ENCODE measurements at places on chromosomes 5 and 9.

- H3K27me3 ChIP-seq: no peaks in the 10 kb centered on the region
- no peaks in the 10 kb centered on the region for H3K36me3 ChIP-seq
- no peak overlapping the region for H3K4me3 ChIP-seq
- no peak overlapping the region for H3K27ac ChIP-seq
- no peaks in the 10 kb centered on the region for H3K4me1 ChIP-seq
- no peak for DNase-seq
Measured at GRCh38 chr5:21862986-21863385, 990.2 kb downstream of the CDH12 start.

- H3K27me3 ChIP-seq: no peaks in the 10 kb centered on the region
- no peak for DNase-seq
- H3K4me1 ChIP-seq: no peaks in the 10 kb centered on the region
- peaks cover 34% of the 10 kb centered on the region for H3K36me3 ChIP-seq
Measured at GRCh38 chr5:146283344-146283761, 55.3 kb upstream of the POU4F3 start.

- H3K36me3 ChIP-seq: no peaks in the 10 kb centered on the region
- no peak overlapping the region for H3K27ac ChIP-seq
- H3K4me1 ChIP-seq: no peaks in the 10 kb centered on the region
- no peaks in the 10 kb centered on the region for H3K27me3 ChIP-seq
- no peak overlapping the region for H3K4me3 ChIP-seq
Measured at GRCh38 chr5:120538644-120539043, 74.5 kb downstream of the PRR16 start.

- peaks cover 32% of the 10 kb centered on the region for H3K4me1 ChIP-seq
- no peak overlapping the region for H3K4me3 ChIP-seq
- peaks cover 4% of the 10 kb centered on the region for H3K27me3 ChIP-seq
Measured at GRCh38 chr9:115038178-115038577, 79.8 kb downstream of the TNC start.

GRCh38 chr9:92444841-92445240 is 20.6 kb upstream of the OMD start:
- H3K27ac ChIP-seq: no peak overlapping the region
- DNase-seq: no peak

DNA sequence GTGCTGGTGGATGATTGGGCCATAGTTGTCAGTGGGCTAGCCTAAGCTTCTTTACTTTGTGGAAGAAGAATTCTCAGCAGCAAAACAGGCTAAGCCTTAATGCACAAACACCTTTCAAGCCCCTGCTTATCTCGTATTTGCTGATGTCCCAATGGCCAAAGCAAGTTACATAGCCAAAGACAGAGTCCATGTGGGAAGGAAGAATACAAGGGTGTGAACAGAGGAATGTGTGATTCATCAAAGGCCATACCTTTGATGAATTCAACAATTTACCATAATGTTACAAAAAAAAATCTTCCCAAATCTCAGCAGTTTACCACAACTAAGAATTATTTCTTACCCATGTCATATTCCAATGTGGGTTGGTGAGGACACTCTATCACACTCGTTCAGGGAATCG is 1.2 kb upstream of the YTHDC2 start:
- peaks cover 21% of the 10 kb centered on the region for H3K36me3 ChIP-seq
- peaks cover 49% of the 10 kb centered on the region for H3K4me1 ChIP-seq
- H3K27ac ChIP-seq: no peak overlapping the region
- no peak overlapping the region for H3K4me3 ChIP-seq

GRCh38 chr5:18961234-18961633 is 1026.8 kb downstream of the CDH18 start:
- H3K4me1 ChIP-seq: no peaks in the 10 kb centered on the region
- H3K36me3 ChIP-seq: no peaks in the 10 kb centered on the region
- no peak overlapping the region for H3K27ac ChIP-seq
- DNase-seq: no peak
- H3K4me3 ChIP-seq: no peak overlapping the region

DNA sequence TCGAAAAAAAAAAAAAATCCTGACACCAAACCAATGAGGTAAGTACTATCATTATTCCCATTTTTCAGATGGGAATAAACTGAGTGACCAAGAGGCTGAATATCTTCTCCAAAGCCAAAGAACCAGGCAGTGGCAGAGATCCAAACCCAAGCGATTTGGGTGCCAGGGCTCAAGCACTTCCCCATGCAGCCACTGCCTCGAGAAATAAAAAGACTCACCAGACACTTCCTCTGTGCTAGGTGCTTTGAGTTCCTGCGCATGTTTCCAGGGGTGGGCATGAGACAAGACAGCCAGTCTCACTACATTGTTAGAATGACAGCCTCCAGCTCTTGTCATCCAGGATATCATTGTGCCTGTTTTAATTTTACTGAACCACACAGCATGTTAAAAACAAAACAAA is 2.3 kb upstream of the RPL26L1 start:
- DNase-seq: no peak
- H3K36me3 ChIP-seq: peaks cover 11% of the 10 kb centered on the region
- H3K27me3 ChIP-seq: peaks cover 5% of the 10 kb centered on the region
- H3K4me3 ChIP-seq: no peak overlapping the region
- H3K27ac ChIP-seq: no peak overlapping the region

GRCh38 chr9:103999375-104000062 is 94.6 kb upstream of the SMC2 start:
- H3K36me3 ChIP-seq: no peaks in the 10 kb centered on the region
- H3K4me3 ChIP-seq: no peak overlapping the region
- no peaks in the 10 kb centered on the region for H3K27me3 ChIP-seq
- DNase-seq: no peak
- no peak overlapping the region for H3K27ac ChIP-seq

- H3K36me3 ChIP-seq: no peaks in the 10 kb centered on the region
- H3K4me3 ChIP-seq: no peak overlapping the region
- H3K27me3 ChIP-seq: no peaks in the 10 kb centered on the region
- DNase-seq: no peak
- peaks cover 12% of the 10 kb centered on the region for H3K4me1 ChIP-seq
- no peak overlapping the region for H3K27ac ChIP-seq
Measured at GRCh38 chr5:139675213-139675612, 27.1 kb downstream of the CXXC5 start.

GRCh38 chr9:130069048-130069447 is 15.3 kb downstream of the GPR107 start:
- H3K4me3 ChIP-seq: no peak overlapping the region
- no peak overlapping the region for H3K27ac ChIP-seq
- H3K36me3 ChIP-seq: peaks cover 9% of the 10 kb centered on the region
- DNase-seq: no peak

GRCh38 chr9:129460323-129461261 is 160.3 kb downstream of the C9orf50 start:
- H3K36me3 ChIP-seq: no peaks in the 10 kb centered on the region
- H3K4me3 ChIP-seq: peak overlapping the region; percentile 68
- peaks cover 14% of the 10 kb centered on the region for H3K27me3 ChIP-seq
- H3K4me1 ChIP-seq: peaks cover 40% of the 10 kb centered on the region
- peak overlapping the region; percentile 88 for H3K27ac ChIP-seq
- DNase-seq: peak; percentile 94

DNA sequence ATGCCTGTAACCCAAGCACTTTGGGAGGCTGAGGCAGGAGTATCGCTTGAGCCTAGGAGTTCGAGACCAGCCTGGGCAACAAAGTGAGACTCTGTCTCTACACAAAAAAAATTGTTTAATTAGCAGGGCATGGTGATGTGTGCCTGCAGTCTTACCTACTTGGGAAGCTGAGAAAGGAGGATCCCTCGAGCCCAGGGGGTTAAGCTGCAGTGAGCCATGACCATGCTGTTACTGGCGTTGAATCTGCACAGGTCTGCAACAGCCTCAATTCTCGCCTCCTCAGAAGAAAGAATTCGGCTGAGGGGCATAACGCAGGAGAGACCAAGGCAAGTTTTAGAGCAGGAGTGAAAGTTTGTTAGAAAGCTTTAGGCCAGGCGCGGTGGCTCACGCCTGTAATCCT is 18.0 kb downstream of the CCT5 start:
- peaks cover 20% of the 10 kb centered on the region for H3K4me1 ChIP-seq
- H3K27ac ChIP-seq: no peak overlapping the region
- no peak for DNase-seq
- H3K27me3 ChIP-seq: peaks cover 9% of the 10 kb centered on the region
- H3K4me3 ChIP-seq: no peak overlapping the region

GRCh38 chr5:90939211-90939610 is 380.6 kb downstream of the ADGRV1 start:
- DNase-seq: no peak
- H3K27ac ChIP-seq: no peak overlapping the region
- H3K4me1 ChIP-seq: peaks cover 11% of the 10 kb centered on the region
- H3K4me3 ChIP-seq: no peak overlapping the region
- H3K36me3 ChIP-seq: no peaks in the 10 kb centered on the region

- H3K27ac ChIP-seq: no peak overlapping the region
- H3K4me1 ChIP-seq: peaks cover 10% of the 10 kb centered on the region
- no peak overlapping the region for H3K4me3 ChIP-seq
- H3K27me3 ChIP-seq: peaks cover 12% of the 10 kb centered on the region
Measured at GRCh38 chr5:32522429-32523143, 62.8 kb upstream of the SUB1 start.

DNA sequence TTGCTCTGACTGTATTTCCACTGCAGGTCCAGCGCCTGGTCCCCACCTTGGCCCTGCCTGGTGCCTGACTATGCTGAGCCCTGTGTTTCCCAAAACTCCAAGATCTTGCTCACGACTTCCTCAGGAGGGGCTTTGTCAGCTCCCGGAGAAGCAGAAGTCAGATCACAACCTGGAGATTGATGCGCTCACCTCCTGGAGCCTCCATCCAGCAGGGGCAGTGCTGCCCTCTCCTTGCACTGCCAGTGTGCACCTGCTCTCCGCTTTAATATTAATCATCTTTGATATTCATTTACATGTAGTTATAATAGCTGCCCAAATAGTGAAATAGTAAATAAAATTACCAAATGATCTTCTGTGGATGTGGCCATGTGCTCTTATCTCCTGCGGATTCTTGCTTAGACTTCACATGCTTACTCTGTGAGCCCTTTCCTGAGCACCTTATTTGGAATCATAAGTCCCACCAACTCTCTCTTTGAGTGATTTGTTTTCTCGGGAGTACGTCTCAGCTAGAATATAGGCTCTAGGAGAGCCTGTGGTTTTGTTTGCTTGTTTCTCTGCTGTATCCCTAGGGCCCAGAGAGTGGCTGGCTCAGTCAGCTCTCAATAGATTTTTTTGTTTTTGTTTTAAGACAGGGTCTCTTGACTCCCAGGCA is 17.4 kb downstream of the MAML1 start:
- peaks cover 21% of the 10 kb centered on the region for H3K4me1 ChIP-seq
- H3K27ac ChIP-seq: no peak overlapping the region
- peaks cover 27% of the 10 kb centered on the region for H3K36me3 ChIP-seq

- H3K4me1 ChIP-seq: no peaks in the 10 kb centered on the region
- no peak overlapping the region for H3K27ac ChIP-seq
- H3K27me3 ChIP-seq: no peaks in the 10 kb centered on the region
- no peak overlapping the region for H3K4me3 ChIP-seq
- no peaks in the 10 kb centered on the region for H3K36me3 ChIP-seq
Measured at GRCh38 chr5:165076686-165077085, 1571.3 kb downstream of the MAT2B start.

DNA sequence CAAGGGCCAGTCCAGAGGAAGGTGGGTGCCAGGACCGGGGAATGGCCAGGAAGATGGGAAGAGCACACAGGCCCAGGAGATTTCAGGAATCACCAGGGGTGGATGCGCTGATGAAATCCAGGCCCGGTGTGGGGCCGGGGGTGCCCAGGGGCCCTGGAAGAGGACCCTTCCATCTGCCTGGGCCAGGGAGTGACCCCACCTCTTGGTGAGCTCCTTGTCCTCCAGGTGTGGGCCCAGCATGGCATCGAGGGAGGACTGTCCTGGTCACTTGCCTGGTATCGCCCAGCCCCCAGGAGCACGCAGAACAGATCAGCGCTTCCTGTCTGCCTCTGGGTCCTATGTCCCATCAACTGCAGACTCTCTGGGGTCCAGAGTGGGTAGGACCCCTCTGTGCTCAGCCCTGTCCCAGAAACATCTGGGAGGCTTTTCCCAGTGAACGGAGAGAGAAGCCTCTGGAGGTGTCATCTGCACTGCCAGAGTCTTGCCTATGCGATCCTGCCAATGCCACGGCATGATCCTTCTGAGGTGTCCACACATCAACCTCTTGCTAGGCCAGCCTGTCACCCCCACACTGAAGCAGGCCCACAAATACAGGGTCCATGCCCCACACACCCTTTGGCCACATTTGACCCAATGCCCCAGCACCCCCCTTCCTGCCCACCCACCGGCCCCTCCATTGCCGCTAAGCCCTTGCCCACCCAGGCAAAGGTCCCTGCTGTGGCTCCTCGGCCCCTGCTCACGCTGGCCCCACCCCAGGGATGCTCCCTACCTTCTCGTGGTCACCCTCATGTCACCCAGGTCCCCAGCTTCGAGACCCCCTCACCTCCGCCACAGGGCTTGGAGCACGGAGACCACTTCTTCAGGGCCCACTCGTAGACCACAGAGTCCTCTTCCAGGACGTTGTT is 67.2 kb downstream of the ZNF354C start:
- H3K27me3 ChIP-seq: no peaks in the 10 kb centered on the region
- H3K4me3 ChIP-seq: no peak overlapping the region
- no peak for DNase-seq
- H3K27ac ChIP-seq: no peak overlapping the region
- H3K4me1 ChIP-seq: no peaks in the 10 kb centered on the region

DNA sequence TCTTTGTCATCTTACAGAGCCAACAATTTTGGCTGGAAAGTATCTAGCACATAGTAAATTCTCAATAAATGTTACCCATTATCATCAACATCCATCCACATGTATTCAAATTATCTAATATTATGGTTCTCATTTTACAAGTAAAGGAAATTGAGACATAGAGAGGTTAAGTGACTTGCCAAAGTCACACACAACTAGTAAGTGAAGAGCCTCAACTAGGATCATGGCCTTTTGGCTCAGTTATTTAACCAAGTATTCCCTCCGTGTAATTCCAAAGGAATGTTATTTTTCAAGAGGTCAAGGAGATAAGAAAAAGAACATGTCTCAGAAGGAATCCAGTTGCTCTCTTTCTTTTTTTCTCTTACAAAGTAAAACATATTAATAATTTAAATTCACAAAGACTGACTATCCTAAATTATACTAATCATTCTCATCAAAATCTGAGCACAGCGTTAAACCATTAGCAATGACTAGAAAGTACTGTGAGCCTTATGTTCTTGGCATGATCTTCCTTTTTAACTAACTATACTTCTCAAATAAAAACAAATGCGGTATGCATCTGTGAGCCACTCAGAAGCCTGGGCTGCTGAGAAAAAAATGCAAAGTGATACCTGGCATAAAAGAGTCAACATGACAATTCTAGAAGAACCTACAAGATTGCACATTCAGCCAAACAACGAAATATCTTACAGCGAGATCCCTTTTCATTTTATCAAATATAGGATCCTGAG is 350.9 kb downstream of the GLIS3 start:
- no peak overlapping the region for H3K4me3 ChIP-seq
- peaks cover 2% of the 10 kb centered on the region for H3K27me3 ChIP-seq
- no peak for DNase-seq
- H3K36me3 ChIP-seq: no peaks in the 10 kb centered on the region
- H3K4me1 ChIP-seq: no peaks in the 10 kb centered on the region

- H3K4me3 ChIP-seq: no peak overlapping the region
- H3K4me1 ChIP-seq: peaks cover 88% of the 10 kb centered on the region
- H3K27ac ChIP-seq: peak overlapping the region; percentile 47
- H3K36me3 ChIP-seq: peaks cover 73% of the 10 kb centered on the region
Measured at GRCh38 chr5:6719896-6720560, 6.8 kb downstream of the TENT4A start.

GRCh38 chr5:150616024-150616470 is 24.4 kb upstream of the SYNPO start:
- H3K36me3 ChIP-seq: no peaks in the 10 kb centered on the region
- DNase-seq: no peak
- no peak overlapping the region for H3K27ac ChIP-seq
- no peak overlapping the region for H3K4me3 ChIP-seq
